NCI-H524 (cell line): ENCODE measurements at places on chromosomes 5 and 9.
A peak's percentile ranks its signal among the peaks of the same experiment; 100 is the strongest.

DNA sequence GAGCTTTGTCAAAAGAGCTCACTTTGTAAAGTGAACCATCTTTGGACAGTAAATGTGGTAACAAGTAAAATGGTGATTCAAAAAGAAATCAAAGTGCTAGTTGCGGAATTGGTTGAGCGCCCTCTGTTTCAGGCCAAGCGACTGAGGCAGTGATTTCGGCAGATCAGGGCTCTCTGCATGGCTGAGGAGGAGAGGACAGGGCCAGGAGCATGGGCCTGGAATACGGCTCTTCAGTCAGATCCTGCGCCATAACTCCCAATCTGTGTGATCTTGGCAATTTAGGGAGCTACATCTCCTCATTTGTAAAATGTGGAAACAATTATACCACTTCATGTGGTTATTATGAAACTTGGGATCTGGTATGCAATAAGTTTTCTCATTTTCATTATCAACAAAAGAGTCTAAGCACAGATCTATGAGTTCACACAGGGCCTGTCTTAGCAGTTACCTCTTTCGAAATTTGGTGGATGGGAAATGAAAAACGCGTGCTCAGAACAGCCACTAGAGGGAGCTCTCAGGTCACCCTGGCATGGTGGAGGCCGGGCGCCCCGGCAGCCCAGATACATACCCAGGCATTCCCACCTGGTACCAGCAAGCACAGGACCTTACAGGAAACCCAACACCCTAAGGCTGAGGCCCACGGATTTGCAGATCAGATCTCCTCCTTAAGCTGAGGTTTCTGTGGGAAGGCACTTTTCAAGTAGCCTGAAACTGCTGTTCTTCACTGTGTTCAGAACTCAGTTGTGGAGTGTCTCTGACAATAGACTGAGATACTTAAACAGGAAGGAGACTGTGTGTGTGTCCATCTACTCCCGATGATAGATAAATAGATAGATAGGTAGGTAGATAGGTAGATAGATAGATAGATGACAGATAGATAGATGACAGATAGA is 303.7 kb downstream of the RAB3C start:
- peak; percentile 79 for DNase-seq

DNA sequence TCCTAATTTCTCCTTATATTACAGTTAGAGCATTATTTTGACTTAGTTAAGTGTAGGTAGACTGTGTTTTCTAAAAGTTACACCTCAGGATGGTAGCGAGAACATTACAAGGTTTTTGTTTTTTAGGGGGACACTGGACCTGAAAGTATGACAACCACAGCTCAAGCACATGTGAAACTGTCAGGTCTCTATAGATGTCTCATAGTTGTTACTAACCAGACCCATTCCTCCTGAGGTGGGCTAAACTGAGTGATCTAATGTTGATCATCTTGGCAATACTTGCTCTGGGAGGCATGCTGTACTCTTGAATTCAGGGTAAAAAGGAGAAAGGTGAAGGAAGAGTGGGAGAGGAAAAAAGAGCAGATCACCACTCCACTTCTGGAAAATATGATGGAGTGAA is 196.6 kb upstream of the RASEF start:
- no peak for DNase-seq

GRCh38 chr5:45437752-45438151 is 258.4 kb downstream of the HCN1 start:
- DNase-seq: no peak

- DNase-seq: no peak
Measured at GRCh38 chr9:74783408-74783807, 104.3 kb downstream of the TRPM6 start.

DNA sequence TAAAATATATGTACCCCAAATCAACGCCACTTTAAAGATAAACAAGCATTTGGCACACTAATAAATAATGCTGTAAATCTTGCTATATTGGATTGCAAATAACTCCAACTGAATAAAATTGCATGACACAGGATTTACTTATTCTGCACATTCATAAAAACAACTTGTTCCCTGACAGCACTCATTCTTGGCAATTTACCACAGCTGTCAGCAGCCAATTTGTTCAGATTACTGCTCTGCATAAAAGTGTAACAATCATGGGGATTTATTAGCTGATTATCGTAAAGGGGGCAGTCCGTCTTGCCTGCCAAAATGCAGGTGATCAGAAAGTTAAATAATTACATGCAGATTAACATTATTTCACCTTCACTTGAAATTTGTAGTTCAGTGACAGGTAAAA is 285.3 kb downstream of the SLF1 start:
- no peak for DNase-seq

GRCh38 chr5:145856285-145856818 is 16.5 kb downstream of the GRXCR2 start:
- DNase-seq: no peak

- DNase-seq: no peak
Measured at GRCh38 chr5:169563369-169563768, 20.2 kb upstream of the SPDL1 start.

DNA sequence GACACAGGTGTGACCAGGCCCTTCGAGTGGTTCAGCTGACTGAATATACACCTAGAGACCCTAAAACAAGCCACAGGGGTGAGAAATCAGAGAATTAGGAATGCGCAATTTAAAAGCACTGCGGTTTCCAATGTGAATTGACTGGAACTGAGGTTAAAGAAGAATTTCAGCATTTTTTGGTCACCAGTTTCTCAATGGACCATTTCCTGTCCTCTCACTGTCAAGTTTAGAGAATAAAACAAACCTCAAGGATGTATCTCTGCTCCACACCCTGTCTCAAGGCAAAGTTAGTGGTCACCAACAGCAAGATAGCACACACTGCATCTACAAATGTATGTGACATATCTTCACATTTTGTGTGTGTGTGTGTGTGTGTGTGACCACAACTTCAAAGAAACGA is 143.8 kb upstream of the MAP3K1 start:
- DNase-seq: no peak

DNA sequence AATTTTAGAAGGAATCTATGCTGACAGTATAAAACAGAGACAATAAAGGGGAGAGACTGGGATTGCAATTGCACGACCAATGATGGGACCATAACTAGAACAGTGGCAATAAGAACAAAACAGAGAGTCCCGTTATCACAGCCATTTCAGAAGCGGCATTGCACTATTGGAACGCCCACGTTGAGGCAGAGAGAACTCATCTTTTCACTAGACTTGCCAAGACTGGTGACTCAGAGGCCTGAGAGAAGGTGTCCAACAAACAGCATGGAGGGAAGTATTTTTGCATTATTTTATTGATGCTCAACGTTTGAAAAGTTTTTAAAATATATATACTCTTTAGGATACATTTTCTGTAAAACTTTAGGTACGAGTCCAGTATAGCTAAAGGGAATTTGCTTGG is 737.7 kb downstream of the TLE1 start:
- DNase-seq: no peak

DNA sequence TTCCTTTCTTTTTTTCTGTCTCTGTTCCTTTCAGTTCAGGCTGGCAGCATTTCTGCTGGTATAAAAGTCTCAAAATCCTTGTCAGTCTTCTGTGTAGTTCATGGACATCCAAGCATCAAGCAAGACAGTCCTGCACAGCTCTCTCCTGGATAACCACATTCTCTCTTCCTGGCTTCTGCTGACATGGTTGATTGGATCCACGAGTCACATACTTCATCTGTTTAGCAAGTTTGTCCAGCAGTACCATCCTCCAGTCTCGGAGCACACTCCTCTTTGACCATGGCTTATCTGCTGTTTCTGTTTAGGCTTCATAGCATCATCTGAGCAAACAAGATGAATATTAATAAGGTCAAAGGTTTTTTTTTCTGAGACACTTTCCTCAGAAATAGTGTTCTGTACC is 220.8 kb downstream of the KDM4C start:
- DNase-seq: no peak

- no peak for DNase-seq
Measured at GRCh38 chr9:77177894-77178794, 810 bp downstream of the VPS13A start.

DNA sequence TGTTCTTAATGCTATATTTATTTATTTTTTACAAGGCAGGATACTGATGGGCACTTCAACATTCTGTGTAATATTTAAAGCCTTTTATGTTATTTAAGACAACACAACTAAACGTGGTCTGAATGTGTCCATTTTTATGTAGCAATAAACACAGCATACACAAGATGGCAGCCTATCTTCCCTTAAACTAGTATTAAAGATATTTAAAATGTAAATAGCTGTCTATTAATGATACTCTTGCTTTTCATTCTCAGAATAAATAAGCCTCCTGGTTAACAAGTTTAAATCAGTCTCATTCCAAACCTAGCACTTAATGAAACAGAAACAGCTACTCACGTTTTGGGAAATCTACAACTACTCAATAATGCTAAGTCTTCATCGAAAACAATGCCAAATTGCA is 315.7 kb downstream of the MCTP1 start:
- peak; percentile 44 for DNase-seq

DNA sequence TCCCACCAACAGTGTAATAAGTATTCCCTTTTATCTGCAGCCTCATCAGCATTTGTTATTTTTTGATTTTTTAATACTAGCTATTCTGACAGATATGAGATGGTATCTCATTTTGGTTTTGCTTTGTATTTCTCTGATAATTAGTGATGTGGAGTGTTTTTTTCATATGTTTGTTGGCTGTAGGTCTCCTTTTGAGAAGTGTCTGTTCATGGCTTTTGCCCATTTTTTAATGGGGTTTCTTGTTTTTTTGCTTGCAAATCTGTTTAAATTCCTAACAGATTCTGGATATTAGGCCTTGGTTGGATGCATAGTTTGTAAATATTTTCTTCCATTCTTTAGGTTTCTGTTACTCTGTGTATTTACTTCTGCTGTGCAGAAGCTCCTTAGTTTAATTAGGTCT is 445.4 kb upstream of the DAB2 start:
- no peak for DNase-seq

GRCh38 chr9:86062845-86063693 is 36.3 kb downstream of the GOLM1 start:
- DNase-seq: no peak

GRCh38 chr5:112552791-112553190 is 133.7 kb upstream of the EPB41L4A start:
- DNase-seq: no peak

DNA sequence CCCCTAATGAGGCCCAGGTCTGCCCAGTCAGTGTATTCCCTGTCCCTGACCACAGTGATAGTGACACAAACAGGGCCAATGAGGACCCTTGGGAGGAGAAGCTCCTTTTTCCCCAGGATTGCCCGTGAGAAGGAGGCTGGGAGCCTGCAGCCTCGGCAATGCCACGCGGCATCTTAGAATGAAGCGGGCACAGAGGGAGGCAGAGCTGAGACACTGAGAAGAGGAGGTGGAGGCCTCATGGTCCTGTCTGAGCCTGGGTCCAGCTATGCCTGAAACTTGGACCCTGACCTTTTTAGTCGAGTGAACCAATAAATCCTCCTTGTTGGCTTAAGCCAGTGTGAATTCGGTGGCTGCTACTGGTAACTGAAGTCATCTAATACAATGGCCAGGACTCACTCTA is 28.4 kb downstream of the STC2 start:
- DNase-seq: no peak

- no peak for DNase-seq
Measured at GRCh38 chr5:43601454-43602260, 1.3 kb upstream of the NNT start.

- no peak for DNase-seq
Measured at GRCh38 chr9:117485176-117485575, 70.3 kb upstream of the ASTN2 start.

GRCh38 chr5:92850886-92851285 is 730.1 kb downstream of the NR2F1-AS1 start:
- no peak for DNase-seq

GRCh38 chr5:32973646-32974045 is 262.5 kb downstream of the NPR3 start:
- DNase-seq: no peak

GRCh38 chr9:87211669-87212068 is 264.4 kb upstream of the GAS1 start:
- DNase-seq: no peak
